ENCODE measurements at places on chromosomes 7 and 10.
A peak's percentile ranks its signal among the peaks of the same experiment; 100 is the strongest.

GRCh38 chr10:7258948-7259523 lies 151.8 kb downstream of the SFMBT2 start:
- no peak for DNase-seq

DNA sequence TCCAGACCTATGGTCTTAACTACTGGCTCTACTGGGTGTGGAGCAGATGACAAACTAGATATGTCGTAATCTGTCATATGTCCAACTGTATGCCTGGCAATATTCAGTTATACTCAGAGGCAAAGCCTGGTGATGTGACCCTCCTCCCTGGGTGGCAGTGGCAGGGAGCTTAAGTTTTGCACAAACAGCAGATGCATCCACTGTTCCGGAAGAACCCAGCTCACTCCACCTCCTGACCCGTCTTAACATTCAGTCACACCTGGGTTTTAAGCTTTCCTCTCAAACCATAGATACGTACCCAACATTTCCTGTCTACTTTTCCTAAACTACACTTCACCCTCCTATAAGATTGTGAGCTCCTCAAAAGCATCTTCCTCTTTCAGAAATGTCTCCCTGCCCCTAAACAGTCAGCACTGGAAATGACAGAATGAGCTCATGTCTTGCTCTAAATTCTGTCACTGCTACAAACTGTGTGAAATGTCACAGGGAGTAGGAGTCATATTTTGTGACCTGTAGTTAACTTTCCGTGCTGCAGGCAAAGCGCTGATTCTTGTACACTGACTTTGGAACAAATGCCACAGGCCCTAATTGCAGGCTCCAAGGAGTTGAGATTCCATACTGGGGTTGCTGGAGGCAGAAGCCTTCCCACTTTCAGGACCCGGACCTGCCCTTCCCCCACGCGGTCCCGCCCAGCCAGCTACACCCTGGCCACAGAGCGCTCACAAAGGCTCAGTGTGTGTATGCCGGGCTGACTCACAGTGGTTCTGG lies 23.9 kb downstream of the SCD start:
- DNase-seq = no peak

- DNase-seq = no peak
These were observed 473 bp upstream of the ZNF32 start for GRCh38 chr10:43649185-43649523.

GRCh38 chr7:112938863-112939573 lies 147.6 kb downstream of the GPR85 start:
- DNase-seq = peak; percentile 55

DNA sequence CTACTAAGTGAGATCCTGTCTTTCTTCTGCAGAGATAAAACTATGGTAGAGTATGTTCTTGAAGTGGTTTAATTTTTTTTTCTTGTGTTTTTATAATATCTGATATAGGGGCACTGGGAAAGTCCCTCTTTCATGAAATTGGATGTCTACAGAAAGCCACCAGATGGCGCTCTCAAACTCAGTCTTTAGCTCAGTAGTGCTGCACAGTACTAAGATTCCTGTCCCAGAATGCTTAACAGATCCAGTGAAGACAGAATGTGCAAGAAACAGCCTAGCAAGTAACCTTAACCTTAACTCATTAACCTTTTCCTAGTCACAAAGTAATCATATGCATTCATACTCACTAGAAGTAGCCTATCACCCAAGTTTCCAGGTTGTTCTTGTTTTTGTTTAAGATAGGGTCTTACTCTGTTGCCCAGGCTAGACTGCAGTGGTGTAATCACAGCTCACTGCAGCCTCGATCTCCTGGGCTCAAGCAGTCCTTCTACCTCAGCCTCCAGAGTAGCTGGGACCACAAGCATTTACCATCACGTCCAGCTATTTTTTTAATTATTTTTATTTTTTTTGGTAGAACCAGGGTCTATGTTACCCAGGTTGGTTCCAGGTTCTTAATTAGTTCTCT lies 56.7 kb downstream of the IDE start:
- peak; percentile 80 for DNase-seq

DNA sequence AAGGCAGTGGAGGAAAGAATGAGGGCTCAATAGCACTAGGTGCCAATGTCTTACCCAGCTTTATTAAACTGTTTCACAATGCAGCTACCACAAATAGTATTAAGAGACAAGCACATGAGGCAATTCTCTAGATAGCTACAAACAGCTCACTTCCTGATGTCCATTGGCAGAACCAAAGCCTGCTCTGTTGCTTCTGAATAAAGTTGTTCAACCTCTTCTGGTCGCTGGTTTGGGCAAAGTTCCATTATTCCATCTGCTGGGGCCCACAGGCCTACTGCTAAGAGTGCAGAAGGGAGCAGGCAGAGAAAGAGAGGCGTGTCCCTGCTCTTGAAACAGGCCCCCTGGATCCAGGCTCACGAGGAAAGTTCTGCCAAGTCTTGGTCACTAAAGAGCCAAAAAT lies 173.9 kb downstream of the ZNF438 start:
- DNase-seq = peak; percentile 60

DNA sequence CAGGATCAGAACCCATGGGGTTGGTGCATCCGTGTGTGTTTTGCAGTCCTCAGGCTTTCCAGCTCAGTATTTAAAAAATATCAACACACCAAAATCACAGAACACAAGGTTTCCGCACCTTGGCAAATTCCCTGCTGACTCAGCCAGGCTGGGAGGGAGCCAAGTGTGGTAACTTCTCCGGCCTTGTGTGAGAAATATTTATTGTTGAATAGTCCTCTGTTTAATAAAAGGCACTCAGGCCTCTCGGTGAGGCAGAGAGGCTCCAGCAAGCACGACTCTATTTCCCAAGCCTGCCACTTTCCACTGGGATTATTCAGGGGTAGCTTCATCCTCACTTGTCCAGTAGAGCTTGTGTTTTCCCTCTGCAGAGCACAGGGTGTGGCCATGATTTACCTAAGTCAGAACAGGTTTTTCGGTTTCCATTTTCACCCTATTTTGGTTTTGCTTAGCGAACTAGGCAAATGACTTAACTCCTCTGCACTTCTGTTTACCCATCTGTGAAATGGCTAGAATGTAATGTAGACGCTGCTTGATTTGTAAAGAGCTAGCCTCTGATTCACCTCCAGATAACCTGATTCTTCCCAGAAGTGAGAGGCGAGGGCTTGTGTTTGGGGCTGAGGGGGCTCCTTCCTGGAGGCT lies 13.0 kb upstream of the CHST15 start:
- no peak for DNase-seq

DNA sequence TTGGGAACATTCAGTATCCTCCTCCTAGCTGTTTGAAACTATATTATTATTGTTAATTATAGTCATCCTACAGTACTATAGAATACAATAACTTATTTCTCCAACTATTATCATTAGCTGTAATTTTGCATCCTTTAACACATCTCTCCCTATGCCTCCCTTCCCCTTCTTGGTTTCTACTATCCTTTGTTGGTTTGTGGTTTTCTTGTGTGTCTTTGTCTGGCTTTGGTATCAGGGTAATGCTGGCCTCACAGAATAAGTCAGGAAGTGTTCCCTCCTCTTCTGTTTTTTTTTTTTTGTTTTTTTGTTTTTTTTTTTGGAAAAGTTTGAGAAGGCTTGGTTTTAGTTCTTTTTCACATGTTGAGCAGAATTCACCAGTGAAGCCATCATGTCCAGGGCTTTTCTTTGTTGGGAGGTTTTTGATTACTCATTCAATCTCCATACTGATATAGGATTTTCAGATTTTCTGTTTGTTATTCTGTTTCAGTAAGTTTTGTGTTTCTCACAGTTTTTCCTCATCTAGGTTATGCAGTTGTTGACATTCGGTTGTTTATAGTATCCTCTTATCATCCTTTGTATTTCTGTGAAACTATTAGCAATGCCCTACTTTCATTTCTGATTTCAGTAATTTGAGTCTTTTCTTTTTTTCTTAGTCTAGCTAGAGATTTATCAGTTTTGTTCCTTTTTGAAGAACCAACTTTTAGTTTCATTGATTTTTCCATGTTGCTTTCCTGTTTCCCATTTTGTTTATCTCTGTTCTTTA lies 21.6 kb downstream of the C1GALT1 start:
- no peak for DNase-seq

GRCh38 chr7:92432299-92432946 lies 14.9 kb upstream of the GATAD1 start:
- DNase-seq = no peak

DNA sequence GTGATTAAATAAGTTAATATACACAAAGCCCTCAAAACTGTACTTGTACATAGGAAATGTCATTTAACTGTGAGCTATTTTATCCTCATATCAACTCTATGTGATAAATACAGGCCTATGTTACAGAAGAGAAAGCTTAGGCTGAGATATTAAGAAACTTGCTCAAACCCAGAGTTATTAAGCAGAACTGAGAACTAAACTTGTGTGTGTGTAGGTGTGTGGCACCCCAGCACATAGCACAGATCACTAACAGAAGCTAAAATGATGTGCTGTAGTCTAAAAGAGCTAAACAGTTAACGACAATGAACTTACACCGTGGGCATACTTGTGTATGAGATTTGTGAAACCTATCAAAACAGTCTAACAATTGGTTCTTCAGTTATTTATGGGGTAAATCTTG lies 34.5 kb downstream of the MTPN start:
- DNase-seq = no peak

- peak; percentile 6 for DNase-seq
These were observed 883.5 kb downstream of the SORCS1 start for GRCh38 chr10:106280896-106281460.

GRCh38 chr7:96337519-96337918 lies 15.6 kb upstream of the SLC25A13 start:
- DNase-seq = no peak

GRCh38 chr10:53387562-53387961 lies 615.0 kb upstream of the MBL2 start:
- DNase-seq = no peak

- no peak for DNase-seq
These were observed 408.2 kb upstream of the CELF2 start for GRCh38 chr10:10609379-10609955.

GRCh38 chr10:25170627-25171026 lies 4.2 kb upstream of the GPR158 start:
- no peak for DNase-seq

- no peak for DNase-seq
These were observed 17.2 kb upstream of the TPST1 start for GRCh38 chr7:66187905-66188304.

DNA sequence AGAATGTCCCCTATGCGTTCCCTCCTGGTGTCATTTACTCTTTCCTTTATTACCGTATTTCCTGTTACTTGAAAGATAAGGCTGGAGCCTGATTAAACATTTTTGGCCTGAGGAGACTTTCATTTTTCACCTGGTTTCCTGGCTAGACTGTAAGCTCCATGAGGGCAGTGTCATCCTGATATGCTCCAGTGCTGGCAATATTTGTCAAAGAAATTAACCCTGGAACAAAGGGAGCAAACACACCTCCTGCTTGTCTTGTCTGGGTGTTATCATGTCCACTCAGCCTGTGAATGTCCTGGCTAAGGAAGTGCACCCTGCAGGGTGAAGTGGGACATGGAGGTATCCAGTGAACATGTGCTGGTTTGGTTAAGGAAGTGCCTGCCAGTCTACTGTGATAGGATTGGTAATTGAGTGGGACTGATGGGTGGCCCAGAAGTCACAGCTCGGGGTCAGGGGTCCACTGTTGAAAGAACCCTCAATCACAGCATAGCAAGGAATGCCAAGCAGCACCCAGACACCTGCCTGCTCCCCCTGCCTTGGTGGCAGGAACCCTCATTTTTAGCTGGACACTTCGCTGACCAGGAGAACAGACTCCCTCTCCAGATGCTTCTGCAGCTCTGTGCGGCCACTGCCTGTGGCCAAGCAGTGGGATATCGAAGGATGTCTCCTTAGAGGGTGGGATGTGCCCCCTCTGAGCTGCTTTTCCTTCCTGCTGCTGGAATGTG lies 20.9 kb upstream of the PPIA start:
- DNase-seq = no peak

DNA sequence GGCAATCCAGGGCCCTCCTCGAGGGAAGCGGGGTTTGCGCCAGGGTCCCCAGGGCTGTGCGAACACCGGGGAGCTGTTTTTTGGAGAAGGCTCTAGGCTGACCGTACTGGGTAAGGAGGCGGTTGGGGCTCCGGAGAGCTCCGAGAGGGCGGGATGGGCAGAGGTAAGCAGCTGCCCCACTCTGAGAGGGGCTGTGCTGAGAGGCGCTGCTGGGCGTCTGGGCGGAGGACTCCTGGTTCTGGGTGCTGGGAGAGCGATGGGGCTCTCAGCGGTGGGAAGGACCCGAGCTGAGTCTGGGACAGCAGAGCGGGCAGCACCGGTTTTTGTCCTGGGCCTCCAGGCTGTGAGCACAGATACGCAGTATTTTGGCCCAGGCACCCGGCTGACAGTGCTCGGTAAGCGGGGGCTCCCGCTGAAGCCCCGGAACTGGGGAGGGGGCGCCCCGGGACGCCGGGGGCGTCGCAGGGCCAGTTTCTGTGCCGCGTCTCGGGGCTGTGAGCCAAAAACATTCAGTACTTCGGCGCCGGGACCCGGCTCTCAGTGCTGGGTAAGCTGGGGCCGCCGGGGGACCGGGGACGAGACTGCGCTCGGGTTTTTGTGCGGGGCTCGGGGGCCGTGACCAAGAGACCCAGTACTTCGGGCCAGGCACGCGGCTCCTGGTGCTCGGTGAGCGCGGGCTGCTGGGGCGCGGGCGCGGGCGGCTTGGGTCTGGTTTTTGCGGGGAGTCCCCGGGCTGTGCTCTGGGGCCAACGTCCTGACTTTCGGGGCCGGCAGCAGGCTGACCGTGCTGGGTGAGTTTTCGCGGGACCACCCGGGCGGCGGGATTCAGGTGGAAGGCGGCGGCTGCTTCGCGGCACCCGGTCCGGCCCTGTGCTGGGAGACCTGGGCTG lies 26.0 kb downstream of the PRSS2 start:
- DNase-seq = no peak

GRCh38 chr10:101273330-101273729 lies 44.1 kb upstream of the LBX1 start:
- no peak for DNase-seq

GRCh38 chr10:33241351-33241750 lies 93.1 kb downstream of the NRP1 start:
- no peak for DNase-seq

GRCh38 chr10:77613476-77614130 lies 24.0 kb downstream of the KCNMA1 start:
- no peak for DNase-seq

- DNase-seq = no peak
These were observed 64.0 kb upstream of the CACUL1 start for GRCh38 chr10:118818621-118819221.

- no peak for DNase-seq
These were observed 337.6 kb downstream of the FRMD4A start for GRCh38 chr10:13993169-13993568.

- no peak for DNase-seq
These were observed 6.4 kb downstream of the ATE1 start for GRCh38 chr10:121921238-121921931.

GRCh38 chr7:44274623-44274975 lies 50.8 kb downstream of the CAMK2B start:
- DNase-seq = no peak

DNA sequence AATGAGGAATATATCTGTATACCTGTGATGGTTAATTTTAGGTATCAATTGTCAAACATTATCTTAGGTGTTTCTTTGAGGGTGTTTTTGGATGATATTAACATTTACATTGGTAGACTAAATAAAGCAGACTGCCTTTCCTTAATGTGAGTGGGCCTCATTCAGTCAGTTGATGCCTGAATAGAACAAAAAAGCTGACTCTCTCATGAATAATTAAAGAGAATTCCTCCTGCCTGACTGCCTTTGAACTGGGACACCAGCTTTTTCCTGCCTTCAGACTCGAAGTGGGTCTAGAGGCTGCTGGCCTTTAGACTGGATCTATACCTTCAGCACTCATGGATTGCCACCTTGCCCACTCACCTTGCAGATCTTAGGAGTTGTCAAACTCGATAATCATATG lies 117.9 kb upstream of the TMEM168 start:
- peak; percentile 50 for DNase-seq
